ENCODE measurements at places on chromosomes 13 and 19. TPM values are rescaled to one million over a fixed set of nuclear protein-coding genes. Genes with fewer than 3 reads are reported as not detected.

Gene ZNF568
- total RNA-seq, result 7.6 TPM

Gene ZNF534
- not detected for total RNA-seq

Gene CYP2F1
- not detected for total RNA-seq

Gene DPF1
- total RNA-seq, result 0.26 TPM

Gene KCNRG
- 6.7 TPM for total RNA-seq

Gene ZNF627
- 17.3 TPM for total RNA-seq

Gene GPR12
- not detected for total RNA-seq

Gene LAIR1
- total RNA-seq, result not detected

Gene CAMSAP3
- total RNA-seq, result under 0.01 TPM

Gene CEACAM16
- total RNA-seq, result not detected

Gene NOVA2
- 5.1 TPM for total RNA-seq

Gene THOP1
- 60.2 TPM for total RNA-seq

Gene LILRB2
- total RNA-seq, result not detected

Gene TNPO2
- total RNA-seq, result 14.2 TPM

Gene PALM
- 54.0 TPM for total RNA-seq

Gene CYP2B6
- total RNA-seq, result not detected

Gene SSC5D
- total RNA-seq, result under 0.01 TPM

Gene MBD3L1
- not detected for total RNA-seq

Gene B3GNT8
- total RNA-seq, result 2.9 TPM

Gene KLF5
- total RNA-seq, result 1.0 TPM

Gene ZFR2
- total RNA-seq, result 0.13 TPM

Gene RUBCNL
- total RNA-seq, result 0.13 TPM

Gene MEDAG
- total RNA-seq, result 110 TPM

Gene LILRB3
- total RNA-seq, result not detected

Gene SIAH3
- not detected for total RNA-seq

Gene VSTM2B
- not detected for total RNA-seq

Gene RNF126
- 18.9 TPM for total RNA-seq

Gene ZNF296
- 0.13 TPM for total RNA-seq

Gene GRK1
- not detected for total RNA-seq

Data from dermis microvascular lymphatic vessel endothelial cell (primary cell).